ENCODE measurements at places on chromosomes 5 and 9.

DNA sequence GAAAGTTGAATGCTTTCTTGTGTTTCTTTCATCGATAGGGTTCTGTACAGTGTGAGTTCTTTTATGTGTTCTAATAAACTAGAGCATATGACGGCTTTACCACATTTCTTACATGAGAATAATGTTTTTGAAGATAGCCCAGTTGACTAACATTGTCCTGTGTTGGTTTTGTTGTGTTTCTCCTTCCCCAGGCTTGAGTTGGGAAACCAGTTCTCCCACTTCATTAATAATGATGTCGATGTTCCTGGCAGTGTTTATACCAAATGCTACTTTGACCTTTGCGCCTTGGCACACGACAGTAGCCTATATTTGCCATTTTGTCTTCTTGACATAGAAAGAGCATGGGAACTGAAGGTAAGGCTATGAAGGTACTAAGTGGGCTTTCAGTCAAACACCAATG lies 14.4 kb upstream of the ZNF782 start:
- DNase-seq = no peak

DNA sequence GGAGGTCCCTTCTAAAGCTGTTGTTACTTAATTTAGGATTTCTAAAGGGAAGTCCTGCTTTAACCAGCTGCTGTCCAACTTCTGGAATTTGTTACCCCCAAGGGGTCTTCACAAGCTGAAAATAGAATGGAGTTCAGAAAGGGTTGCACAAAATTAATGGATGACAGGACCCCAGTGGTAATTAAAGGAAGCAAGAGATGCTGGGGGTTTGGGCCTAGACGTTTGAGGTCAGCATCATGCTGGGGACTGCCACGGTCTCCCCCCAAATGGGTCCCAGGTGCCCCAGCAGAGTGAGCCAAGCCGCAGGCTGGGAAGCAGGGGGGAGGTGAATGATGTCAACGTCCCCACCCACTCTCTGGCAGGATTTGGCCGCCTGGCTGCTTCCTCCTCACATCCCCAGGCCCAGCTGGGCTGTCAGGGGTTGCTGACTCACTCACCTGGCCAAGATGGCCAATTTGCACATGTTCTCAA lies 97.5 kb upstream of the ARAP3 start:
- no peak for DNase-seq

DNA sequence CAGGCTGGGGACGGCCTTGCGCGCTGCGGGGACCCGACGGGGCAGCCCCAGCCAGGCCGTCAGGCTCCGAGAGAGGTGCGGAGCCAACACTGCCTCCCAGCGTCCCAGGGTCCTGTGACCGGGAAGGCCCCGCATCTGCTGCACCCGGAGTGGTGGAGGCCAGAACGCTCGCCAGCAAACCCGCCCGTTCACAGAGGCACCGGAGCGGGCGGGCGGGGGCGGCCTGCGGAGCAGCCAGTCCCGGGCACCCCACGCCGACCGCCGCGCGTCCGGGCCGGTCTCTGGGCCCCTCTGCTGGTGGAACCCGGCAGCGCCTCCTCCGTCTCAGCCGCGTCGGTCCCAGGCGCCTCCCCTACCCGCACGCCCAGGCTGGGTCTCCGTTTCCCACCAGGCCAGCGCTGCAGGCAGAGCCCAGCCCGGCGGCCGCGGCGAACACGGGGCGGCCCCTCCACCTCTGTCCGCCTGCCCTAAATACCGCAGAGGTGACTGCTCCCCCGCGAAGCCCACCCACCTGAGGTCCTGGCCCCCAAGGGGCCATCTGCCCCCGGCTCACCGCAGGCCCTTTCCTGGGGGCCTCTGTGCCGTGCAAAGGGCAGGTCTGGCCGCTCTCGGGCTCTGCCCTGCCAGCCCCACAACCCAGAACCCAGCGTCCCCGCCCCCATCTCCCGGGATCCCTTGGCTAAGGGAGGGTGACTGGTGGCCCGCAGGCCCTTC lies 15.9 kb downstream of the EXD3 start:
- peak; percentile 53 for DNase-seq

GRCh38 chr5:173303878-173304590 lies 24.2 kb downstream of the STC2 start:
- no peak for DNase-seq

DNA sequence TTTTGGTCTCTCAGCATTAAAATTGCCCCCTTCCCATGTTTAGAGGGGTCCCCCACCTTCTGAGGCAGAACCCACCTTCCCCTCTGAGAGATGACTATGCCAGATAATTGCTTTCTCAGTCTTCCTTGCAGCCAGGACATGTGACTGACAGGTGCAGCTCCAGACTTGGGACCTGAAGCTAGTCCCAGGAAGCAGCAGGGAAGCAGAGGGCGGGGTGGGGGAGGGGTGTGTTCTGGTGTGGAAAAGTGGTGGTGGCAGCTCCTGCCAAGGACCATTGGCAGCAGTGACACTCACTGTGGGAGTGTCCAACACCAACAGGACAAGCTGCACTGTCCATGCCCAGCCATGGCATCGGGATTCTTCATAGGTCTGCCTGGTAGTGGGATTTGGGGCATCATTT lies 2.3 kb downstream of the EIF4E1B start:
- DNase-seq = no peak

- no peak for DNase-seq
Measured at GRCh38 chr5:33074548-33074947, 363.4 kb downstream of the NPR3 start.

DNA sequence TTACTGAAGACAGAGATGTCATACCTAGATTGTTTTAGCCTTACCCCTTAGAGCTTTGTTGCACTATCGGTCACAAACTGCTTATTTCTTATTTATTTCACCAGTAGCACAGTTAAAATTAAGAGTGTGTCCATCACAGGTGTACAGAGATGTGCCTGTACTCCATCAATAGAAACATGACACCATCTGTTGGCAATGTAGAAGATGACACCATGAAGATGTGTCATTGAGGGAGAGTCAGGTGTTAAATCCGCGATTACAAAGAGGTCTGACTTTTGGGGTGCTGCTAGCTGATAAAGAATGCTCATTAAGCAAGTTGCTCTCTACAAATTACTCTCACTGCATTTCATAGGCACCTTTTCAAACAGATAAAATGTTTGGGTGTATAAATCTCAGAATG lies 164.4 kb downstream of the SMARCA2 start:
- DNase-seq = no peak

GRCh38 chr5:135891791-135892190 lies 3.9 kb downstream of the IL9 start:
- DNase-seq = no peak

- DNase-seq = no peak
Measured at GRCh38 chr5:94621763-94622162, 3.3 kb downstream of the SLF1 start.

DNA sequence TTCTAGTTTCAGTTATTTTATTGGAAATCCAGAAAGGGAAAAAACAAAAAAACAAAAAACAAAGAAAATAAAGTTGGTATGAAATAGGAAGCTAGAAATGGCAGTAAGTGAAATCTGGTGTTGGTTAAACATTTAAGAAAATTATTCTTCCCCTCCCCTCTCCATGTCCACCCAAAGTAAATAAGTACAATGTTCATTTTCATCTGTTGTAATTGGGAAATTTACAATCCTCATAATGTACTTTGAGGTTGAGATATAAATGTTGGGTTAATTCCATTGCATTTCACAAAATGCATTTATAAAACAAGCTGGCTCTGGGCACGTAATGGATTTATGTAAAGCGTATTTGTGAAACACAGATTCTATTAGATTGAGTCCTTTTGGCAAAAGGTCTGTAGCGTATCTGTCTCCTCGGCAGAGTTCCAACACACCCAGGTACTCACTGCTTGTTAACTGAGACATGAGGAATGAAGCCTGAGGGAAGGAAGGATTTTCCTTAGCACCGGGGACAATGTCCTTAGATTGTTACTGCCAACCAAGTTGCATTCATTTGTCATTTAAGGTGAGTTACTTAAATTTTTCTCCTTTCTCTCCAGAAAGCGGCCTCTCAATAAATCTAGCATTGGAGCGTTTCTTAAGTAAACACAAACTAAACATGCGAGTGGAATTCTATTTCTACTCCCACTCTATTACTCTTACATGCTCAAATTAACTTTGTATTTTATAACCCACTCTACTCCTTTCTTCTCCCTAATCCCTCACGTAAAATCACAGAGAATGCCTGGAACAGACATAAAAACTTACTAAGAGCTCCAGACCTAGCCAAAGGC lies 912.3 kb upstream of the WWC1 start:
- DNase-seq = no peak

DNA sequence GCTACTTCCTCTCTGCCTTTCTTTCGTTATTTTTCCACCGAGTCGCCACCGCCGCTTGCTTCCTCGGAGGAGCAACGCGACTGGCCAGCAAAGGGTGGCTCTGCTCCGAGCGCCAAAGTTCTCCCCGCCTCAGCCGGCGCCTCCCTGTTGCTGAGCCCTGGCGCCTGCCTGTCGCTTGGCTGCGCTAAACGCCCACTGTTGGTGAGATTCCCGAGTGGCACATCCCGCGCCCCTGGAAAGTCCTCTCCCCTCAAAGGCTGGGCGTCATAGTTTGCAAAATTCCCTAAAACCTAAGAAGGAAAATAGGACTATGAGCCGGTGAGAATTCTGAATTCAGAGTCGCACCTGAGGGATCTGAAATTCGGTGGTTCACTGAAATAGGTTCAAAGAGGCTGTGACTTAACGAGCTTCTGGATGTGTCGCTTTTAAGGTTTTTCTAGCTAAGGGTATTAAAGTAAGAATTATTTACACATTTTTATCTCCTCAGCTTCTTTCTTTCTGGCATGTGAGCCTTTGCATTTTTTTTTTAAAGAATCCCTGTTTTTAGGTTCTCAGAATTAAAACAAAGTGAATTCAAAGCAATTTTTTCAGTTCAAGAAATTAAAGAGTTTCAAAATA lies at the start of gene GRIN3A:
GRIN3A (minus strand) TSS at position 82 of the 618 bp plus-strand sequence. CDS start 668 bp downstream, outside the sequence.
- DNase-seq = no peak

- DNase-seq = no peak
Measured at GRCh38 chr9:84152204-84152603, 171.6 kb downstream of the RMI1 start.

DNA sequence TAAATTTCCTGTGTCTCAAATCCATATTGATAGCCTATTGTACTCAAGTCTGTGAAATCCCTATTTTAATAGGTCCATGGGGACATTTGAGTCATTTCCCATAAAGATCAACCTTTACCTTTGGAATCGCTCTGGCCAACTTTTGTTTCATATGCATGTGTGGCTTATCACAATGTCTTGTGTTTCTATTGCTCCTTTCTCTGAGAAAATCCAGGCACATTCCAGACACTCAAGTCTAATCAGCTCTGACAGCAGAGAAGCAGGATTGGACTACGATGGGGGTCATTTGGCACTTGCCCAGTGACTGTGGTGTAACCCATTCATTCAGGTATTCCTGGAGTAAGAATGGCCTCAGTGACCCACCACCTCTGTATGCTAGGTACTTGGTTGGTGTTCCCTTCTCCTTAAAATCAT lies 48.4 kb downstream of the ACTBL2 start:
- no peak for DNase-seq

DNA sequence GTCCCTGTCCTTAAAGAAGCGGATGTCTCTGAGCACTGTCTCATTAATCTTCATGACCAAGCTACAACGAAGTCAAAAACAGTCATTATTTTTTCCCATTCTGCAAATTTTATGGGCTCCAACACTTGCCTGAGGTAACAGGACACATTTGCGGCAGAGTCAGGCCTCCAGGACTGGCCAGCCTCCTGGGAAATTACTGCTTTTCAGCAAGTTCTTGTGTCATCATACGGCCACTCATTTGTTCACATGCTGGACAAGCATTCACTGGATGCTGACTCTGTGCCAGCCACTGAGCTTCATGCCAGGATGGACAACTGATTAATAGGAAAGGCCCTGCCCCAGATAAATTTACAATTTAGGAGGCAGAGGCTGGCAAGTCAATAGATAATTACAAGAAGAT lies 305.7 kb downstream of the ACTL7B start:
- DNase-seq = no peak

DNA sequence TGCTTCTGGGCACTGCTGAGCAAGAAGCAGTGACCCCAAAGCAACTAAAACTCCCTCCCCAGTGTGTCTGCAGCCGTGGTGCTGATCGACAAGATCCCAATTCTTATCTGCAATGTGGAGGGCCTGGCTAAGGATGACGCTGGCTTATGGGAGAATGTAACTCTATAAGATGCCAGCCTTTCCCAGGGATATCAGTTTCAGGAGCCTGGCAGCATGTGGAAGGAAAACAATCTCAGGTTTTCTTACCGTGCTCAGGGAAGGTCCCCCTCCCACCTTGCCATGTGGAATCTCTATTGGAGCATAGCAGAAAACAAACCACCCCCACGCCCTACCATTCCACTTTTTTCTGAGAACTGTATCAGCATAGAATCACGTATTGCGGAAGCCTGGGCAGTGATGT lies 87.7 kb upstream of the PTPN3 start:
- DNase-seq = no peak

GRCh38 chr9:123835821-123836220 lies 94.1 kb downstream of the DENND1A start:
- no peak for DNase-seq

- no peak for DNase-seq
Measured at GRCh38 chr5:97478483-97478882, 295.4 kb upstream of the RIOK2 start.

DNA sequence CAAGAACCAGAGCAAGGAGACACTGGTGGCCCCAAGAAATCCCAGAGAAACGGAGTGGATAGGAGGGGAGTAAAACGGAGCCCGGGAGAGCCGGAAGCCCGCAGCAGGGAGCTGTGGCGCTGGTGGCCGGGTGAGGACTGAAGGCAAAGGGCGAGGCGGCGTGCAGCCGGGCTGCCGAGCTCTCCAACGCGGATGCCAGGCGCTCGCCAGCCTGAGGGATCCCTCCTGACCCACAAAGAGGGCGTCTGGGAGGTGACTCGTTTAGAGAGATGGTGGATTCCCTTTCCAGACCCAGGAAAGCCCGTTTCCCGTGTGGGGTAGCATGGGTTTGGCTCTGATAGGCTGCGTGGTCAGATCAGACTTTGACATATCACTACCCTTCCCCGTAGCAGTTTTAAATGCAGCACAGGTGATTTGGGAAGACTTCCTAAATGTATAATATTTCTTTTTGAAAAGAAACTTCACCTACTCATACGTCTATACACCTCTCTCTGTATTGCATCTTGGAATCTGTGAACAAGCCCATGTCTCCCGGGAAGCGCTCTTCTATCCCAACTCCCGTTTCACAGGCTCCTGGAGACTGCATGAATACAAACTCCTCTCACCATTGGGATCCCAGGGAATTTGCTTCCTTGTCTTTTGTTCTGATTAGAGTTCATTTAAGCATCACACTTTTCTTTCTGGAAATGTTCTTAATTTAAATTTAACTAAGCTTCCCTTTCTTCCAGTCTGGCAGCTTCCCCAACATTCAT lies 158.1 kb downstream of the C9orf152 start:
- no peak for DNase-seq

GRCh38 chr5:27465140-27465539 lies 426.8 kb upstream of the CDH9 start:
- DNase-seq = no peak

DNA sequence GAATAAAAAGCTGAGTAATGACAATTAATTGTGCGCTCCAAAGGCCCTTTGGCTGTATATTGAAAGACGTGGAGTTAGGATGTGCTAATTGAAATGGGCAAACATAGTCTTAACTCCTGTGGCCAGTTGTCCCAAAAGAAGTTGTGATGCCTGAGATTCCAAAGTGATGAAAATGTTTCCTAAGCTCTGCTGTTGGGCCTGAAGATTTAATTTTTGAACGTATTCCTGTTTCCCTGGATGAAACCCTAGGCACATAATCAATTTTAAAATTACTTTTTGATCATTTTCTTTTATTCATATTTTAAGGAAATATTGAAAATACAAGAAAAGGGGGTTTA lies 87.9 kb downstream of the PRDM6 start:
- DNase-seq = no peak

Measured in CD4-positive, alpha-beta T cell treated with Interleukin-15 for 1 hour (primary cell).